ENCODE measurements at places on chromosomes 6 and 20.

GRCh38 chr20:47558295-47559066, 56.8 kb downstream of the NCOA3 start:
- no peak for DNase-seq
- H3K4me3 ChIP-seq, result no peak overlapping the region
- peaks cover 51% of the 10 kb centered on the region for H3K4me1 ChIP-seq
- no peaks in the 10 kb centered on the region for H3K36me3 ChIP-seq
- H3K27ac ChIP-seq, result no peak overlapping the region
- H3K27me3 ChIP-seq, result no peaks in the 10 kb centered on the region

GRCh38 chr6:116530436-116530835, 15.0 kb downstream of the TRAPPC3L start:
- H3K4me3 ChIP-seq, result no peak overlapping the region
- no peak overlapping the region for H3K27ac ChIP-seq
- H3K36me3 ChIP-seq, result no peaks in the 10 kb centered on the region
- no peak for DNase-seq

- H3K36me3 ChIP-seq, result no peaks in the 10 kb centered on the region
- H3K27me3 ChIP-seq, result no peaks in the 10 kb centered on the region
- no peak for DNase-seq
- H3K4me3 ChIP-seq, result no peak overlapping the region
These were observed 59.5 kb downstream of the NINL start for GRCh38 chr20:25525867-25526266.

- DNase-seq, result no peak
- no peaks in the 10 kb centered on the region for H3K36me3 ChIP-seq
- no peak overlapping the region for H3K4me3 ChIP-seq
- H3K27me3 ChIP-seq, result no peaks in the 10 kb centered on the region
- no peak overlapping the region for H3K27ac ChIP-seq
- H3K4me1 ChIP-seq, result no peaks in the 10 kb centered on the region
These were observed 31.2 kb upstream of the HMGA1 start for GRCh38 chr6:34205466-34205865.

- H3K27me3 ChIP-seq, result no peaks in the 10 kb centered on the region
- no peaks in the 10 kb centered on the region for H3K36me3 ChIP-seq
- H3K4me3 ChIP-seq, result no peak overlapping the region
- no peaks in the 10 kb centered on the region for H3K4me1 ChIP-seq
- no peak for DNase-seq
- H3K27ac ChIP-seq, result no peak overlapping the region
These were observed 10.5 kb upstream of the STX11 start for GRCh38 chr6:144139817-144140216.

DNA sequence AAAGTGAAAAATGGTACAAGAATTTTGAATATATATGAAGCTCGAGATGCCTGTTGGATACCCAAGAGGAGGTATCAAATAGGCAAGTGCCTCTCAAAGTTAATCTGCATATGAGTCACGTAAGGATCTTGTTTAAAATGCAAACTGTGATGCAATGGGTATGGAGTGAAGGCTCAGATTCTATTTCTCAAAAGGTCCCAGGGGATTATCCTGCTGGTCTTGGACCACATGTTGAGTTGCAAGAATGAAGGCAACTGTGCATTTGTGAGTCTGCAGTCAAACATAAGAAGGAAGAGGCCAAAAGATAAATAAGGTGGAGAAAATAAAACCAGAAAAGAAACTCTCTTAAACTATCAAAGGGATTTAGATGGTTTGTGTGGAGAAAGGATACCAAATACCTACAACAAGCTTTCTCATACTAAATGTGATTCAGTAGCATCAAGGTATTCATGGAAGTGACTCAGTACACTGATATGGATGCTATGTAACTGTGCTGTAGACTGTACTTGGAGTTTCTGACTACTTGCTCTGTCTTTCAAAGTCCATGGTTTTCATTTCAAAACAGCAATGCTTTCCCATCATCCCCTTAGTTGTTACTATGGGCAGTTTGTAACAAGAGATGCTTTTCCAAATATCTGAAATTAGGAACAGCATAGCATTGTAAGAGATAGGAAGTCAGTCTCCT, 106.3 kb downstream of the GFRAL start:
- H3K4me1 ChIP-seq, result no peaks in the 10 kb centered on the region
- H3K4me3 ChIP-seq, result no peak overlapping the region
- no peaks in the 10 kb centered on the region for H3K36me3 ChIP-seq
- DNase-seq, result no peak

DNA sequence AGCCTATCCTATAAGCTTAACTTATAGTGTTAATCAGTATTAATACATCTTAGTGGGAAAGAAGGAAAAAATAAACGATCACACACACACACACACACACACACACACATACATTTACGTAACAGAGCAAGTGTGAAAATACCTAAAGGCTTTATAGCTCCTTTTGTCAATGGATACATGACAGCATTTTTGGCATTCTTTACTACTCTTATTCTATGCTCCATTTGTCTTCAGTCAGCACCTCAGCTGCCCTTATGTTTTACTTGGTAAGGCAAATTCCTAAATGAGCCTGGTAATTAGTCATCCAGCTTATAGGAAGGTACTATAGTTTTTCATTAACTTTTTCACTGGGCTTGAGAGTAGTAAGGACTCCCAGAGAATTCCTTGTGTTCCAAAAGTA, 25.1 kb upstream of the SLC17A3 start:
- no peaks in the 10 kb centered on the region for H3K27me3 ChIP-seq
- DNase-seq, result no peak
- no peak overlapping the region for H3K27ac ChIP-seq

DNA sequence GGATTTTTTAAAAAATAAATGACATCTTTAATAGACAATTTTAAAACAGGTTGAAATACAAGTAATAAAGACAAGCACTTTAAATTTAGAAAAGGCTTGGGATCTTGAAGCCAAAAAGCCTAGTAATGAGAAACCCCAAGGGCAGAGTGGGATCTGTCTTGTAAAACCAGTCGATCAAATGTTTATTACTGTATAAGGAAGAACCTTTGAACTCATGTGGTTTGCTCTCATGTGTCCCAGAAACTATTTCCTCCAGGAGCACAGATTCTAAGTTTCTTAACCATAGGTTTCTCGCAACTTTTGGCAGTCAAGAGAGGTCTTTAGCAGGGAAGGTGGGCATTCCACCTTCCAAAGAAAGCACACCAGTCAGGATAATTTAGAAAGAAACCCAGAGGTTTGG, 541.7 kb upstream of the BTBD3 start:
- H3K4me3 ChIP-seq, result no peak overlapping the region
- DNase-seq, result no peak
- H3K27ac ChIP-seq, result no peak overlapping the region
- no peaks in the 10 kb centered on the region for H3K36me3 ChIP-seq

GRCh38 chr6:158564243-158565121, 4.6 kb downstream of the TMEM181 start:
- DNase-seq, result no peak
- H3K4me1 ChIP-seq, result peaks cover 46% of the 10 kb centered on the region
- no peaks in the 10 kb centered on the region for H3K36me3 ChIP-seq
- no peak overlapping the region for H3K27ac ChIP-seq

DNA sequence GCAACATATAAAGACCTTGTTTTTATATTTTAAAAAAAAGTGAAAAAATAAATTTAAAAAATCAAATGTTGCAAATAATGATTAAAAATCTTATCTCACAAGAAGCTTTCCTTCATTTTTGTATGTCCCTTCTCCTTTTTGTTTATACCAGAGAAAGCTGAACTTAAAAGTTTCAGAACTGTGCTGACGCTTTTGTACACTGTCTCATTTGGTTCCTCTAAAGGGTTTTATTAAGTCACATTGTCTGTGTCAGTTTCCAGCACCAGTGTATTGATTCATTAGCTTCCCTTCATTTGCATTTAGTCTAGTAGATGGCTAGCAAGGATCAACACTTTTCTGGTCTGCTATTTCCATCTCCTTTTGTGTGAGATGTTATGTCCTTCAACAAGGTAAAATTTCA, 6.7 kb downstream of the PCED1A start:
- no peak overlapping the region for H3K4me3 ChIP-seq
- DNase-seq, result no peak
- no peaks in the 10 kb centered on the region for H3K27me3 ChIP-seq

- peaks cover 3% of the 10 kb centered on the region for H3K27me3 ChIP-seq
- H3K4me1 ChIP-seq, result no peaks in the 10 kb centered on the region
- no peak overlapping the region for H3K4me3 ChIP-seq
- no peak overlapping the region for H3K27ac ChIP-seq
These were observed 27.6 kb upstream of the MCUR1 start for GRCh38 chr6:13841936-13842335.

- no peaks in the 10 kb centered on the region for H3K36me3 ChIP-seq
- no peak overlapping the region for H3K27ac ChIP-seq
- no peaks in the 10 kb centered on the region for H3K27me3 ChIP-seq
- H3K4me3 ChIP-seq, result no peak overlapping the region
These were observed 10.4 kb downstream of the HIVEP2 start for GRCh38 chr6:142934599-142934998.

DNA sequence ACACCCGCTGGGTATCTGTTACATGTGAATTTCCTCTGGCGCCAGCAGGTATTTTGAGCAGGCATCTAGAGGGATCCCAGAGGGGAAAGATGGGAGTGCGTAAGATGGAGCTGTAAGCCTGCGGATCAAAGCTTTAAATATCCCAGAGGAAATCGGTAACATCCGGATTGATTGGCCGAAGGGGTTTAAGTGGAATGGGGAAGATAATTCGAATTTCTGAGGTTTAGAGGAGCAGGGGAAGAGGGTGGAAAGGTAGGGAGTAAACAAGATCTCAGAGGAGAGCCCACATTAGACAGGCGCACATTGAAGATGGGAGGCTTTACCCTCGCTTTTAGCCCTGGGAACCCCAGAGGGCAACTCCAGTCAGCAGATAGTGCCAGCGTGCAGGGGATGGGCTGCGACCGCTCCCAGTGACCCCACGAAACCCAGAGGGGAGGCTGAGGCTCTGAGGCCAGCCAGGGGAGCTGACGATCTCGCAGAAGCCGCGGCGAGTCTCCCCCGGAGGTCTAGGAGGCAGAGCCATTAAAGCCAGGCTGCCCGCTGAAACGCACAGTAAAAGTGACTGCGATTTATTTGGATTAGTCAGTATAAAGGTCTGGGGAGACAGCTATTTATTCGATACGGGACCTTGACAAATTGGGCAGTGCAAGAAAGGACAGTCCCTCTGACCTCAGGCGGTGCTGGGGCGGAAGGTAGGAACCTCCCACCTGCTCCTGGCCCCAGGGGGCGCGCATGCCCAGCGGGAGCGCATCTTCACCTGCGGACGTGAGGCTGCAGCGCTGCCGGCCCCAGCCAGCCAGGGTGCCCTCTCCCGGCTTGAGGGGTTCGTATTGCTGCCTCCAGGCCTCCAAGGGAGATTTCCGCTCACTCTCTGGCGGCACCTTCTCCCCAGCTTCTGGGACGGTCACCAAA, 34.3 kb upstream of the TCF21 start:
- no peak overlapping the region for H3K4me3 ChIP-seq
- no peaks in the 10 kb centered on the region for H3K4me1 ChIP-seq
- H3K36me3 ChIP-seq, result no peaks in the 10 kb centered on the region
- H3K27ac ChIP-seq, result no peak overlapping the region
- no peak for DNase-seq
- peaks cover 36% of the 10 kb centered on the region for H3K27me3 ChIP-seq

GRCh38 chr20:48703107-48703506, 124.7 kb downstream of the PREX1 start:
- no peak overlapping the region for H3K27ac ChIP-seq
- H3K4me1 ChIP-seq, result peaks cover 55% of the 10 kb centered on the region
- no peaks in the 10 kb centered on the region for H3K27me3 ChIP-seq
- DNase-seq, result no peak
- no peak overlapping the region for H3K4me3 ChIP-seq

DNA sequence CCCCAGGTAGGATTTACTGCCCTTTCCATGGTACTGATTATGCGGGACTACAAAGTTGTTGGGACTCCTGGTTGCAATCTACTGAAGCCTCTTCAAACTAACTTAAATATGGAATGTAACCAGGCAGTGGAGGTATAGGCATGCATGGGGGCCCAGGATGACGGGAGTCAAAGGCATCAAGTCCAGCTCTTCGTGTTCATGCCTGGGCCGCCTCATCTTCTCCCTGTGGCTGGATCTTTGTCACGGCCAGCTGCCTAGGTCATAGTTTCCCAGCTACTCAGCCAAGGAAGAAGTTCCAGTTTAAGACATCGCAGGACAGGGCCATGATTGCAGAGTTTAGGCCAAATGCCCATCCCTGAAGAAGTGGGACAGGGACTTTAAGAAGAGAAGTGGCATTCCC, 20.5 kb downstream of the LYRM2 start:
- DNase-seq, result no peak
- no peak overlapping the region for H3K4me3 ChIP-seq
- no peak overlapping the region for H3K27ac ChIP-seq

GRCh38 chr6:152353440-152353839, 283.7 kb downstream of the SYNE1 start:
- no peak for DNase-seq
- no peaks in the 10 kb centered on the region for H3K4me1 ChIP-seq
- H3K27ac ChIP-seq, result no peak overlapping the region
- no peak overlapping the region for H3K4me3 ChIP-seq

- H3K36me3 ChIP-seq, result no peaks in the 10 kb centered on the region
- DNase-seq, result no peak
- no peak overlapping the region for H3K4me3 ChIP-seq
- no peak overlapping the region for H3K27ac ChIP-seq
These were observed 46.7 kb downstream of the RGS17 start for GRCh38 chr6:153084393-153084792.

GRCh38 chr20:23396950-23397627, 24.2 kb downstream of the NAPB start:
- DNase-seq, result no peak
- H3K36me3 ChIP-seq, result peaks cover 43% of the 10 kb centered on the region
- no peak overlapping the region for H3K27ac ChIP-seq
- H3K4me1 ChIP-seq, result peaks cover 5% of the 10 kb centered on the region
- H3K4me3 ChIP-seq, result no peak overlapping the region

DNA sequence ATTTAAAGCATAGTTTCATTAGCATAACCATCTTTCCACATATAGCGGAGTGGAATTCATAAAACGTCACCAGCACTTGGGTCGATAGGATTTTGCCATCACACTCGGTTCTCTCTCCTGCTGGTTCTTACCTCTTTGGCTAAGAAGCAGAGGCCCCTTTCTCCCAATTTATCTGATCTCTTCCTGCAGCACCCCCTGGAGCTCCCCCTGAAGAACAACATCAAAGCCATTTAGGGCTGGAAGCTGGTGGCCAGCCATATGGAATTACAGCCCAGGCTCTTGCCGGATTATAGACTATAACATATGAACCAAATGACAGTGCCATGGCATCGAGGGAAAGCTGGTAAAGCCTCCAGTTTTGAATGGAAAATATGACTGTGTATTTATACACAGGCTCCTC, 6.4 kb upstream of the KIF6 start:
- no peaks in the 10 kb centered on the region for H3K4me1 ChIP-seq
- no peak overlapping the region for H3K27ac ChIP-seq
- H3K36me3 ChIP-seq, result no peaks in the 10 kb centered on the region
- H3K27me3 ChIP-seq, result no peaks in the 10 kb centered on the region

GRCh38 chr6:113857556-113858479, 673 bp downstream of the MARCKS start:
- H3K27ac ChIP-seq, result peak overlapping the region; percentile 94
- DNase-seq, result peak; percentile 56
- peaks cover 33% of the 10 kb centered on the region for H3K4me1 ChIP-seq
- no peaks in the 10 kb centered on the region for H3K36me3 ChIP-seq

GRCh38 chr6:6199678-6200077, 120.8 kb downstream of the F13A1 start:
- no peaks in the 10 kb centered on the region for H3K36me3 ChIP-seq
- H3K4me3 ChIP-seq, result no peak overlapping the region
- H3K27ac ChIP-seq, result no peak overlapping the region
- no peak for DNase-seq
- no peaks in the 10 kb centered on the region for H3K4me1 ChIP-seq
- H3K27me3 ChIP-seq, result no peaks in the 10 kb centered on the region

Measured in lower lobe of right lung (tissue), 2 donors.